ENCODE measurements at places on chromosomes 3 and 15.

GRCh38 chr3:64220161-64220914 lies 4.9 kb downstream of the PRICKLE2 start:
- no peak for DNase-seq

DNA sequence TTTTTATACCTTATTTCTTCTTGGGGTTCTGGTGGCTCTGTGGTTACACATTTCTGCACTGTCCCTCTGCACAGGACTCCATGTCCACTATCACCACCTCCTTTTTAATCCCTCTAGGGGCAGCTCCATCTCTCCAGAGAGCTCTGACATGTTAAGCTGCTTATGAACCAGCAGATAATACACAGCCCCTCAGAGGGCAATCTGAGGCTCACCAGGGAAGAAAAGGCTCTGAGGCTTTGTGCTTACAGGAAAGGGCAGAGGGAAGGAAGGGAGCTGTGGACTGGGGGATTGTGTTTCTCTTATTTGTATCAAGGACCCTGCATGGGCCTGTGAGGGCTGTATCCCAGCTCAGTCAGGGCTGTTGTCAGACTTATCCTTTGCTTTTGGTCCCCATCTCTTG lies 164.5 kb downstream of the EPHB1 start:
- DNase-seq: no peak

DNA sequence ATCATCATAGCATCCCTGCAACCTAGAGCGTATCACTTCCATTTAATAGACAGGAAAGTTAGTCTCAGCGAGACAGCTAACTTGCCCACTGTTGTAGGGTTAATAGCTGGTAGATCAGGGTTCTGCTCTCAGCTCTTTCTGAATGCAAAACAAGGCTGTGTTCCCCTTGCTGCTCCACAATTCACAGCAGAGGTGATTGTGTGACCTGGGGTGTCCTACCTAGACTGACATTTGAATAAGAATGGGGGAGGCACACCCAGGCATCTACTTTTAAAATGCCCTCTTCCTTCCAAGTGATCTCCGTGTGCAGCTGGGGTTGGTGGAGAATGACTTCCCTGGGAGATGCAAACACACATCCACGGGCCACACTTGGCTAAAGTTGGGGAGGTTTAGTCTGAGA lies 43.0 kb upstream of the CACNA2D3 start:
- DNase-seq: no peak

DNA sequence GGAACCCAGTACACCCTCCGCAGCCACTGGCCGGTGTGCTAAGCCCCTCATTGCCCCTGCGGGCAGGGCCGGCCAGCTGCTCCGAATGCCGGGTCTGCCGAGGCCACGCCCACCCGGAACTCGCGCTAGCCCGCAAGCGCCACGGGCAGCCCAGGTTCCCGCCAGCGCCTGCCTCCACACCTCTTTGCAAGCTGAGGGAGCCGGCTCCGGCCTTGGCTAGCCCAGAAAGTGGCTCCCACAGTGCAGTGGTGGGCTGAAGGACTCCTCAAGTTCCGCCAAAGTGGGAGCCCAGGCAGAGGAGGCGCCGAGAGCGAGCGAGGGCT lies 81.4 kb upstream of the BCHE start:
- DNase-seq: no peak

DNA sequence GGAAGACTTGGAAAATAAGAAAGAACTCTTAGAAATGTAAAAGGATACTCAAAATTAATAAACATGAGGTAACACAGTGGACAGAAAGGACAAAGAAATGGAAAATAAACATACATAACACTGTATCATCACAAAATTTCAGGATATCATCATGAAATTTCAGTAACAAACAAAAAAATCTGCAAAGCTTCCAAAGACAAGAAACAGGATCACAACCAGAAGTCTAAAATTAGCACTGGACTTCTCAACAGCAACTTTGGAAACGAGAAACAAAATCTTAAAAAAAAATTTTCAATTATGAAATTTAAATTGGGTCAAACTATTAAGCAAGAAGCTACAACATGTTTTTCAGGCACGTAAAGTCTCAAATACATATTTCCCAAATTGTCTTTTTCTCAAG lies 238.8 kb downstream of the STAG1 start:
- no peak for DNase-seq

DNA sequence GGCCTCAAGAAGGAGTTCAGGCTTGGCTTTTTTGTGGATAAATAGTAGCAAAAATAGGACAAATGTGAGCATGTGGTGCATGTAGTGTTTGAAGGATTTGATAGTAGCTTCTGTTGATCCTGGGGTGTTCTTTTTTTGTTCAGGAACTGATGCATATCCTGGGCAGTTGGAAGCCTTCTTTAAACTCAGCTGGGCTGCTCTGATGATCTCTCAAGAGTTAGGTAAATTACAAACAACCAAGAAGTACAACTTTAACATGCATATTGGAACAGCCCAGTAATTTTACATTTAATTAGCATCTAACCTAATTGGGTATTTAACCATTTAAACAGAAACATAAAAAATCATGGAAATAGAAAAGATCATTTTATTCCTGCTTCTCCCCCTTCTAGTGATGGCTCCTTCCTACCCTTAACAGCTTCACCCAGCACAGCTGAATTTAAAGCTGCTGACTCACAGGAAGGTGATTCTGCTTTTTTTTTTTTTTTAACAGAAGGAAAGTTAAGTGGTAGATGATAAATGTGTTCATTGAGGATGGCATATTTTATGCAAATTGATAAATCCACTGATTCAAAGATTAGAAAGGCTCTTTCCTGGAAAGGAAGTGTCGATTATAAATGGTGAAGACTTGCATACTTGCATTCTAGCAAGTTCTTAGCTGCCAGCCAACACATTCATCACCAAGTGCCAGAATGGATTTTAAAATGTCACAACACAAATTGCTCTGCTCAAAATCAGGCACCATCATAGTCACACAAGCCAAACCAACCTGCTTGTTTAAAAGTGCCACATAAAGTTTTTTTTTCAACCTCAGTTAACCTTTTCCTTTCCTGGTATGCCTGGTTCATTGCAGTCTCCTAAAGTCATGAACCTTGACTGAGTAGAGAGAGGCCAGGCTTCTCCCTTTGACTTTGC lies 20.0 kb downstream of the SLC35G2 start:
- DNase-seq: no peak

GRCh38 chr3:120726791-120727190 lies 15.5 kb downstream of the RABL3 start:
- no peak for DNase-seq

DNA sequence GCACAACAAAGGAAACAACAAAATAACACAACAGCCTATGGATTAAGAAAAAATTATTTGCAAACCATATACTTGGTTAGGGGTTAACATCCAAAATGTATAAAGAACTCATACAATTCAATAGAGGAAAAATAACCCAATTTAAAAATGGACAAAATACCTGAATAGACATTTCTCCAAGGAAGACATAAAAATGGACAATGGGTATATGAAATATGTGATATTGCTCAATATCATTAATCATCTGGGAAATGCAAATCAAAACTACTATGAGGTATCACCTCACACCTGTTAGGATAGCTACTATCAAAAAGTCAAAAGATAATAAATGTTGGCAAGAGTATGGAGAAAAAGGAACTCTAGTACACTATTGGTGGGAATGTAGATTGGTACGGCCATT lies 71.0 kb upstream of the THRB start:
- no peak for DNase-seq

DNA sequence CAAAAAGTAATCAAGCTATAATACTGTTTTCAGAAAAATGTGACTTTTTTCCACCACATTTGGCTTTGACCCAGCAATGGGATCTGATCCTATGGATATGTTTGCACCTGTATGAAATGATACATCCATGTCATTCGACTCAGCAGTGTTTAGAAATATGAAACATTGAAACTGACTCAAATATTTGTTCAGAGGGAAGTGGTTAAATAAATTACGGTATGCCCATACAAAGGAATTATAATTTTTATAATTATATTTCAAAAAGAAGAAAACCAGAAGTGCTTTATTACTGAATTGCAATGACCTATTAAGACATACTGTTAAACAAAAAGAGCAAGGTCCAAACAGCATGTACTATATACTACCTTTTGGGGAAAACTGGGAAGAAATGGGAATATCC lies 546.5 kb downstream of the MAGI1 start:
- DNase-seq: no peak

DNA sequence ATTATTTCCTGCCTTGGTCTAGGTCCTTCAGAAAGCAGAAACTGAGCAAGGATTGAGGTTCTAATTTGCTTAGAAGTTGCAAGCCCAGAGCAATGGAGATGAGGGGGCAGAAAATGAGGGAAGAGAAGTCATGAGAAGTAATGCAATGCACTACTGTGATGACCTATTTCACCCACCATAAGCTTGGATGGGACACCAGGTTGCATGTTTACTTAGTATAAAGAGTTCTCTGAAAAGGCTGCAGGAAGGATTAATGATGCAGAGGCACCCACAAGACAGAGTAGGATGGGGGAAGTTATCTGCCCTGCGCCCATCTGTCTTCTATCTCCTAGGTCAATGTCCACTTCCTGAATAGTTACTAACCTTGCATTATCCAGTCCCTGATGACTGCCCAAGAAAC lies 84.8 kb upstream of the SNRK start:
- no peak for DNase-seq

- no peak for DNase-seq
These were observed 976 bp upstream of the ABTB1 start for GRCh38 chr3:127671523-127672428.

DNA sequence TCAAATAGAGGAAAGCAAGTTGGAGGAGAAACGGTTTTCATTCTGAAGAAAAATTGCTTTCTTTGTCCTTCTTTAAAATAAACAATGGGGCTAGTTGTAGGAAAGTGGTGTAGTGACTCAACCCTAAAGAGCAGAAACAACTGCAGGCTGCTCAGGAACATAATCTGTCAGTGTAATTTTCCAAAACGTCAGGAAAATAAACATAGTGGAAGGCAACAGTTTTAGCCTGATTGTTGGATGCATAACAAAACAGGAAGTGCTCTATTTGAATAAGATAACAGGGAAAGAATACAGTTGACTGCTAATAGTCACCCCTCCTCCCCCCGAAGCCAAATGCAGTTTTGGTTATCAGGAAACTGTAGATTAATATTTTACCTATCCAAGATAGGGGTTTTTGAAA lies 167.6 kb downstream of the ECT2 start:
- DNase-seq: no peak

DNA sequence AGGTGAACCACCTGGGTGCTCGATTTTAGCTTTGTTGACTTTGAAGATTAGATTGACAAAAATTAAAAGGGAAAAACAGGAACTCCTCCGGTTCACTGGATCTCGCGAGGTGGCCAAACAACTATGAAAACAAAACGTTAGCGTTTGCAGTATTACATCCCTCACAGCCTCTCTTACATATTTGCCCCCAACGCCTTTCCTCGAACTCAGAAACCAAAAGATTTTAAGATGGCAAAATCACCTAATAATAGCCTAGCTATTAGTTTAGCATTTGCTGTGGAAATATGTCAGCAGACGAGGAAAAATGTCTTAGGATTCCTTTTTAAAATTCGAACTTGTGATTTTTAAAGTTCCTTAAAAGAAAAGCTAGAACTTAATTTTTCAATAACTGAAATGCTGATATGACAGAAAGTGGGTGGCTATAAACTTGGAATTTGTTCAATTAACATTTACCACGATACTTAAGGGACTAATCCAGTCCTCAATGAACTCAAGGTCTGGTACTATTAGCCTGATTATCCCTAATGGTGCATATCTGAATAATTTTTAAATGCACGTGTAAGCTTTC lies 491 bp upstream of the SENP7 start:
- DNase-seq: no peak

GRCh38 chr3:55483196-55484095 lies 3.7 kb downstream of the WNT5A start:
- no peak for DNase-seq

DNA sequence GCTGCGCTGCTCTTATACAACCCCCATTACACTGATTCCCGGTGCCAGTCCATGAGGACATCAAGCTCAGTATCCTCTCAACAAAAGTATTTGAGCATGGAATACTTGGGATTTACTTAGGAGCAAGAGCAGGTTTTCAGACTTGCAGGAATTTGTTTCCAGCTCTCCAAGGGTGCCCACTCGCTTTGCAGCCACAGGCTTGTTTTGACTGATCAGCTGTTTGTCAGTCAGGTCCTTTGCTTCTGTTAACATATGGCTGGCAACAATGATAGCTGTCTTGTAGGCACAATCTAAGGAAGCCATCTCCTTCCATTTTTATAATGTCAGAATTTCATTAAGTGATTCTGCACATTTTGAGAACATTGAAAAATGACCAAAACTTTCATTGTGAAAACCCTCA lies 38.2 kb upstream of the MCF2L2 start:
- DNase-seq: no peak

DNA sequence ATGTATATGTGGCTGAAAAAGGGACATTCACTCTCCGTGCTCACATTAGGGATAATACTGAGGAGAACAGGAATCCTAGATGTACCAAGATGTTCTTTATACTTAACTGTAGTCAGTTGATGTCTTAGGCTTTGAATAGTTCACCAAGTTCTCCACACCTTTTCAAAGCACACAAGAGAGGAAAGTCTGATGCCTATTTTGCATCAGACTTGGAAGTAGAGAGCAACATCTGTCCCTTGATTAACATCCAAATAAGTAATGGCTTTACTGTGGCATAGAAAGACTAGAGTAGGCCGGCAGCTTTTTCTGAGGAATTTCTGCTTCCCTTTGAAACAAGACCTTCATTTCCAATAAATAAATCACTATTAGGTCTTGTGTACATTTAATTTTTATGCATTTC lies 34.0 kb downstream of the PIGB start:
- no peak for DNase-seq

DNA sequence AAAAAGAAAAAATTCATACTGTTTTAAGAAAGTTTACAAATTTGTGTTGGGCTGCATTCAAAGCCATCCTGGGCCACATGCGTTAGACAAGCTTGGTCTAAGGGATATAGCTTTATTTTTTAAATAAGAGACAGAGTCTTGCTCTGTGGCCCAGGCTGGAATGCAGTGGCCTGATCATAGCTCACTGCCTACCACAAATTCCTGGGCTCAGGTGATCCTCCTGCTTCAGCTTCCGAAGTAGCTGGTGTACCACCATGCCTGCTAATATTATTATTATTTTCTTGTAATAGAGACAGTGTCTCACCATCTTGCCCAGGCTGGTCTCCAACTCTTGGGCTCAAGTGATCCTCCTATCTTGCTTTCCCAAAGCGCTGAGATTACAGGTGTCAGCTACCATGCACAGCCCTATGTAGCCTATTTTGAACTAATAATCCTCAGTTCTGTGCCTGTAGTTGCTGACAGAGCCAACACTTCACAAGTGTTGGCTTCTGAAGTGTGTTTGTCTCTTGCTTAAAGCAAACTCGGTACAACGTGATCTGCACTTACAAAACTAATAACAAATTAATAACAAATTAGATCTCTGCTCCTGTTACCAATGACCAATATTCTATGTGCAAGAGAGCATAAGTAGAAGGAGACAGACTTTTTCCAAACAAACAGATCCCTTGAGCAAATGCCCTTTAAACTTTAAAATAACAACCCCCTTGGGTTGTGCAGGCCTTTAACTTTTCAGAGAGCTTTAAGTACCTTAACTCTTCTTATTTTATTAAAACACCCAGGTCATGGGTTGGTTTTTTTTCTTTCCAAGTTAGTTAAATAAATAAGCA lies 135.2 kb downstream of the VGLL4 start:
- no peak for DNase-seq

- no peak for DNase-seq
These were observed 195.3 kb downstream of the THRB start for GRCh38 chr3:24299246-24299805.

- DNase-seq: no peak
These were observed 76.2 kb downstream of the MB21D2 start for GRCh38 chr3:192841428-192841827.

- peak; percentile 27 for DNase-seq
These were observed 73.0 kb downstream of the OXNAD1 start for GRCh38 chr3:16337856-16338540.

- DNase-seq: no peak
These were observed 75.8 kb downstream of the MAP2K5 start for GRCh38 chr15:67618297-67618696.
